Dermis microvascular lymphatic vessel endothelial cell (primary cell): ENCODE measurements at places on chromosomes 3 and 15. TPM values are rescaled to one million over a fixed set of nuclear protein-coding genes. Genes with fewer than 3 reads are reported as not detected.
A peak's percentile ranks its signal among the peaks of the same experiment; 100 is the strongest.

- no peak for DNase-seq
Observed at GRCh38 chr3:184592371-184593219, 31.0 kb downstream of the EPHB3 start.

GRCh38 chr15:59011262-59011952, 23.9 kb downstream of the RNF111 start:
- DNase-seq, result no peak

DNA sequence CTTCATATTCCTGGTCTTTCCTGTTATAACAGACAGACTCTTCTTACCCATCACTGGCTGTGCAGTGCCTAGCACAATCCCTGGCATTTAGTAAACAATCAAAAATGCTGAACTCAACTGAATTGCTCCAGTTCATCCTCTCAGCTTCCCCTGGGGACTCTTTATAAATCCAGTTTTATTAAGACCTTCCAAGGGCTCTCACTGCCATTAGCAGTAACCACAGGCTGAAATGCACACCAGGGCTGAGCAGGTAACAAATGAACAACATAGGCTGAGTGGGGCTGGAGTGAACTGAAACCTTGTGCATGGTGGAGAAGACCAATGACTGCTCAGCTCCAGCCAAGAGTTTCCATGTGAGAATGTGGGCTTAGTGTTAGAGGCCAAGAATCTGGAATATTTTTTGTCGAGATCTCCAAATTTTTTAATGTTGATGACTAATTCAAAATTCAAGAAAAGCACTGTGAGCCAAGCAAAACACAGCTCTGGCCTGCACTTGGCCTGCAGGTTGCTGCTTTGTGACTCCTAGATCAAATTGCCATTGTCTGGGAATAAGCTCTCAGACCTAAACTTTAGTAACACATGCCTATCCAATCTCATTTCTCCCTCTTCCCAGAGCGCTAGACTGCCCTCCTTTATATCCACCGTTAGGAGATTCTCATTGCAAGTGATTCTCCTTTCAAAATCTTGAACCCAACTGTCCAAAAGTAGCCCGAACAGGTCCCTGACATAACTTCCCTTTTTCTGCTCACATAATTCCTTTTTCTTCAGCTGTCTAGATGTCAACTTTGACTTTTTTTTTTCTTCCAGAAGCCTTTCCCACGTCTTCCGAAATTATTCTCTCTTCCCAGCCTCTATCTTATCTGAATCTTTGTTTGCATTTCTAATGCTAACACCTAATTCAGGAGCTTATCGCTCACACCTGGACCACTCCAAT, 7.4 kb downstream of the SQOR start:
- no peak for DNase-seq

- DNase-seq, result peak; percentile 79
Observed at GRCh38 chr3:129005526-129006303, 4.6 kb downstream of the EFCC1 start.

- no peak for DNase-seq
Observed at GRCh38 chr15:31235311-31236183, 91.1 kb upstream of the KLF13 start.

DNA sequence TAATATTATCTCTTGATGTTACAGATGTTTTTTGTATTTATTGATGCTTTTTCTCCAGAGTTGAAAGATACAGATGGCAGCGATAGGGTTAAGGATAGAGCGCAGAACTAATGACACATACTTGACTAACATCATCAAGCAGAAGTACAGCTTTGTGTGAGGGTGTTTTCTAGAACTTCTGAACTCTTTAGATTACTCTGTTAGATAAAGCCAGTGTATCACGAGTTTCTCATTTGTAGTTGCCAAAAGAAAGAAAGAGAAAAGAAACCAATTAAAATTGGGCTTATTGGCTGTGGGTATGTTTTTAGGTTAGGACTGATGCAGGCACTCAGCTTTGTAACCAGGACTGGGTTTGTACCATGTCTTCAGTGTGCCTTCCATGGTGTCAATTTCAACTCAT, 6.6 kb upstream of the GPR171 start:
- no peak for DNase-seq

GRCh38 chr15:25184356-25185155, 229.8 kb downstream of the SNRPN start:
- no peak for DNase-seq

DNA sequence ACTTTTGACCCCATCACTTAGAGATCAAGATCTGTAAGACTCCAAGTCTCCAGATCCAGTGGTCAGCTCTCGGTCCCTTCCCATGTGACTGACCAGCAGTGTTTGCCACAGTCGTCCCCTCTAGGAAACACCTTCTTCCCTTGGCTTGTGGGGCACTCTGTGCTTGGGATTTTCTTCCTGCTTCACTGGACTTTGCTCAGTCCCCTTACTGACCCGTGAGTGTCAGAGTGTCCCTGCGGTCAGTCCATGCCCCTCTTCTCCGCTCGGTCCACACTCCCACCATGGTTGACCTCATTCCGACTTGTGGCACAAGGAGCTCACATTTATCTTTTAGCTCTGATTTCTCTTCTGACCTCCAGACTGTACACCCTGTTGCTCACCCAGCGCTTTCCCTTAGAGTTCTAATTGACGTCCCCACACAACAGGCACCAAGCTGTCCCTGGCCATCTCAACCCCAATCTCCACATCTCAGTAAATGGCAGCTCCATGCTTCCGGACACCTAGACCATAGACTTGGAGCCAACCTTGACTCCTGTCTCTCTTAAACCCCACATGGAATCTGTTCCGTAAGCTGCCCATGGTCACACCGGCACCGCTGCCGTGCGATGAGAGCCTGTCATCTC, 67.9 kb downstream of the APBA2 start:
- no peak for DNase-seq

DNA sequence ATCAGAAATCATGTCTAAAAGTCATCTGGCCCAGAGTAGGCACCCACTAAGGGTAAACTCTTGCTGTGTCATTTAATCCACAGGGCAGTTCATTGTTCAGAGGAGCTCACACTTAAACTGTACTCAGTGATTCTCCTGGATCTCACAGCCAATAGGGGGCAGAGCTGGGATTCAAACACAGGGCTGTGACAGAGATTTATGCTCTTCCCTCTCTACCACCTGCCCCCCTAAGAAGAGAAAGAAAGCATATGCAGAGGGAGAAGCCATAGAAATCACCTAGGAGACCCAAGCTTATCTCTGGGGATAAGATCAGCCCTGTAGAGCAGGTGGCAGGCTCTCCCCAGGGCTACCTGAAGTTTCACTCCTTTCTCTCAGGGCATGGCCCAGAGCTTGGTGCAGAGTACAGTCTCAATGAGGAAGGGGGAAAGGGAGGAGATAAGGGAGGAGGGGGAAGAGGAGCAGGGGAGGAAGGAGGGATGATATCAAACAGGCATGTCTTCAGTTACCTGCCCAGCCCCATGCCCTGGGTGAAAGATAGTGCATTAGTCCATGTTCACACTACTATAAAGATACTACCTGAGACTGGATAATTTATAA, 51.8 kb upstream of the ADPGK start:
- DNase-seq, result no peak

The MEIS2 gene
- 6.3 and 15.0 TPM in 2 replicates for total RNA-seq

The ZNF654 gene
- 10.1 and 10.3 TPM in 2 replicates for total RNA-seq

The TRPC1 gene
- 4.0 and 5.2 TPM in 2 replicates for total RNA-seq
